Activated T-helper 2 cell treated with anti-CD3 and anti-CD28 coated beads, Interferon-gamma antibody, Interleukin-2, Interleukin-4, amounts not matched to agents 10 μg/mL and 5 μg/mL and 100 μg/mL, durations not matched to agents 14 hours and 24 hours and 36 hours (primary cell): ENCODE measurements at places on chromosomes 12 and 14. TPM values are rescaled to one million over a fixed set of nuclear protein-coding genes. Genes with fewer than 3 reads are reported as not detected.

DNA sequence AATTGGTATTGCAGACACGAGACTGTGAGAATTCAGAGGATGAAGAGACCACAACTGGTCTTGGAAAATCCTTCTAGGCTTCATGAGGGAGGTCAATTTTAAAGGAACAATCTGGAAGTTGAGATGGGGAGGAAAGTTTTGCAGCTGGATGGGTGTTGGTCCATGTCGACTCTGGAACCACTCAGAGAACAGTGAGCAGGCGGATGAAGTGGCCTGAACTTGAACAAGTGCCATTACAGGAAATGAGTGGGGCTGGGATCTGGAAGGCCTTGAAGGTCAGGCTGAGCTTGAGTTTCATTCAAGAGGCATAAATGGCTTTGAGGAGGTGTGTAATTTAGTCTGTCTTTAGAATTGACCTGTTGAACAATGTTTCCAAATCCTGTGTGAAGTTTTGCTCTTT, 140.9 kb downstream of the GALC start:
- H3K27ac ChIP-seq = no peak overlapping the region
- DNase-seq = no peak
- no peak overlapping the region for H3K4me3 ChIP-seq
- no peaks in the 10 kb centered on the region for H3K4me1 ChIP-seq
- no peaks in the 10 kb centered on the region for H3K36me3 ChIP-seq

GRCh38 chr14:102692334-102692733, 84.9 kb upstream of the TRAF3 start:
- no peak overlapping the region for H3K4me3 ChIP-seq
- H3K36me3 ChIP-seq = no peaks in the 10 kb centered on the region
- H3K4me1 ChIP-seq = peaks cover 23% of the 10 kb centered on the region
- H3K27me3 ChIP-seq = no peaks in the 10 kb centered on the region
- no peak overlapping the region for H3K27ac ChIP-seq
- no peak for DNase-seq

DNA sequence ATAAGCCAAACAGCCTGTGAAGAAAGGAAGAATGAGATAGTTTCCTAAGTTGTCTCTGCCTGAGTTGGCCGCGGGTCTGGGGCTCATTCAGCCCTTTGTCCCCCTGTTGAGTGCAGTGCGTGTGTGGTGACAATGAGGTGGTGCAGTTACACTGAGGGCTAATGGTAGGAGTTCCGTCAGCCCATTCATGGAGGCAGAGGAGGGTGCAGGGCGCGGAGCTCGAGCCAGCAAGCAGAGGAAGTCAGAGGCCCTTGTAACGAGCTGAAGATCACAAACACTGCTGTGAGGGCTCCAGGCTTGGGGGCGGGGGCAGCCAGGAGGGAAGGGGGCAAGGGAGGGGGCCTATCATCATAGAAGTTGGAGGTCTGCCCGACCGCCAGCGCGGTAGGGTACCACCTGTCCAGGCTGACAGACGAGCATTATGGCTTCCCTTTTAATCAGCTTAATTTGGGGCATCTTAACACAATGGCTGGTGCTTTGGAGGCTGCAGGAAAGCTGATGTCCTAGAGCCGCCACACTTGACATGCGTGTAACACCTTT, 20.5 kb downstream of the CCND2 start:
- DNase-seq = no peak
- no peaks in the 10 kb centered on the region for H3K27me3 ChIP-seq
- H3K36me3 ChIP-seq = peaks cover 95% of the 10 kb centered on the region
- peak overlapping the region; percentile 91 for H3K27ac ChIP-seq

- peaks cover 11% of the 10 kb centered on the region for H3K27me3 ChIP-seq
- H3K4me3 ChIP-seq = no peak overlapping the region
- H3K27ac ChIP-seq = no peak overlapping the region
- H3K4me1 ChIP-seq = no peaks in the 10 kb centered on the region
Observed at GRCh38 chr12:79681008-79681590, 9.7 kb downstream of the PAWR start.

GRCh38 chr14:87840906-87841305, 152.1 kb downstream of the GALC start:
- no peaks in the 10 kb centered on the region for H3K36me3 ChIP-seq
- DNase-seq = no peak
- no peak overlapping the region for H3K27ac ChIP-seq
- H3K27me3 ChIP-seq = no peaks in the 10 kb centered on the region
- H3K4me3 ChIP-seq = no peak overlapping the region

- no peak overlapping the region for H3K4me3 ChIP-seq
- no peaks in the 10 kb centered on the region for H3K36me3 ChIP-seq
- H3K27ac ChIP-seq = no peak overlapping the region
- DNase-seq = no peak
- no peaks in the 10 kb centered on the region for H3K4me1 ChIP-seq
- peaks cover 6% of the 10 kb centered on the region for H3K27me3 ChIP-seq
Observed at GRCh38 chr12:62158461-62159360, 101.5 kb upstream of the USP15 start.

- no peaks in the 10 kb centered on the region for H3K36me3 ChIP-seq
- no peaks in the 10 kb centered on the region for H3K4me1 ChIP-seq
- DNase-seq = no peak
- H3K27ac ChIP-seq = no peak overlapping the region
- peaks cover 23% of the 10 kb centered on the region for H3K27me3 ChIP-seq
Observed at GRCh38 chr12:52975204-52975603, 26.3 kb downstream of the KRT18 start.

SRRM4 gene
- total RNA-seq = not detected in 2 replicates

DNA sequence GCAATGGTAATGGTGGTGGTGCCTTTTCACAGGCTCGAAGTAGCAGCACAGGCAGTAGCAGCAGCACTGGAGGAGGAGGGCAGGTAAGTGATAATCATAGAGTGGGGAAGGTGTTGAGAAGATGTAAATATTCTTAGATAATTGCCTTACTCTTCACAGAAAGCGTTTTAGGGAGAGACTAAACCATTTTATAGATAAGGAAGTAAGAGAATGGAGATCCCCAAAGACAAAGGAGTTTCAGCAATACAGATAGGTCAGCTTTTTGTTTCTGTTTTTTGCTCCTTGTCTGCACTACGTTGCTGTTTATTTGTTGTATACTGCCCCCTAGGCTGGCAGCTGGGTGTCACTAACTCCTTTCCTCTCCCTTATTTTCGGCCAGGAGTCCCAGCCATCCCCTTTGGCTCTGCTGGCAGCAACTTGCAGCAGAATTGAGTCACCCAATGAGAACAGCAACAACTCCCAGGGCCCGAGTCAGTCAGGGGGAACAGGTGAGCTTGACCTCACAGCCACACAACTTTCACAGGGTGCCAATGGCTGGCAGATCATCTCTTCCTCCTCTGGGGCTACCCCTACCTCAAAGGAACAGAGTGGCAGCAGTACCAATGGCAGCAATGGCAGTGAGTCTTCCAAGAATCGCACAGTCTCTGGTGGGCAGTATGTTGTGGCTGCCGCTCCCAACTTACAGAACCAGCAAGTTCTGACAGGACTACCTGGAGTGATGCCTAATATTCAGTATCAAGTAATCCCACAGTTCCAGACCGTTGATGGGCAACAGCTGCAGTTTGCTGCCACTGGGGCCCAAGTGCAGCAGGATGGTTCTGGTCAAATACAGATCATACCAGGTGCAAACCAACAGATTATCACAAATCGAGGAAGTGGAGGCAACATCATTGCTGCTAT, 2.0 kb downstream of the SP1 start:
- no peaks in the 10 kb centered on the region for H3K27me3 ChIP-seq
- H3K27ac ChIP-seq = peak overlapping the region; percentile 91
- H3K4me1 ChIP-seq = peaks cover 44% of the 10 kb centered on the region
- peak; percentile 37 for DNase-seq
- peaks cover 40% of the 10 kb centered on the region for H3K36me3 ChIP-seq
- peak overlapping the region; percentile 87 for H3K4me3 ChIP-seq

DNA sequence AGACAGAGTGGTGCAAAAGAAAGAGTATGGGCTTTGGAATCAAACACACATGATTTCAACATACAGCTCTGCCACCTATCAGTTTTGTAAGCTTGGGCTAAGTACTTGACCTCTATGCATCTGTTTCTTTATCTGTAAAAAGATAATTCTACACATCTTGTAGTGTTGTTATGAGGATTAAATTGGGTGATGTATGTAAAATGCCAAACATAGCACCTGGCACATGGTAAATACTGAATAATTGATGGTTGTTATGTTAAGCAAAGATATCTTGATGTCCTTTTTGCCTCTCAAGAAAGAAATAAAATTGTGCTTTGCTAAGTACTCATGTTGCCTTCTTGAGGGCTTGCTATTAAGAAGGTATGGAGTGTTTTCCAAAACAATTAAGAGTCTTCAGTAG, 2.3 kb upstream of the CSRP2 start:
- H3K27me3 ChIP-seq = peaks cover 54% of the 10 kb centered on the region
- H3K27ac ChIP-seq = no peak overlapping the region
- peaks cover 3% of the 10 kb centered on the region for H3K4me1 ChIP-seq

GRCh38 chr14:31578266-31578665, 17.1 kb downstream of the NUBPL start:
- no peaks in the 10 kb centered on the region for H3K27me3 ChIP-seq
- no peak for DNase-seq
- no peak overlapping the region for H3K27ac ChIP-seq
- H3K4me3 ChIP-seq = no peak overlapping the region
- peaks cover 6% of the 10 kb centered on the region for H3K4me1 ChIP-seq

RNF212B gene
- not detected in 2 replicates for total RNA-seq

OAS3 gene
- 27.2 and 29.6 TPM in 2 replicates for total RNA-seq

- no peak overlapping the region for H3K4me3 ChIP-seq
- H3K27me3 ChIP-seq = no peaks in the 10 kb centered on the region
- no peak for DNase-seq
- no peaks in the 10 kb centered on the region for H3K4me1 ChIP-seq
Observed at GRCh38 chr12:56781726-56782125, 18.6 kb downstream of the HSD17B6 start.

GRIP1 gene
- not detected in 2 replicates for total RNA-seq

DNA sequence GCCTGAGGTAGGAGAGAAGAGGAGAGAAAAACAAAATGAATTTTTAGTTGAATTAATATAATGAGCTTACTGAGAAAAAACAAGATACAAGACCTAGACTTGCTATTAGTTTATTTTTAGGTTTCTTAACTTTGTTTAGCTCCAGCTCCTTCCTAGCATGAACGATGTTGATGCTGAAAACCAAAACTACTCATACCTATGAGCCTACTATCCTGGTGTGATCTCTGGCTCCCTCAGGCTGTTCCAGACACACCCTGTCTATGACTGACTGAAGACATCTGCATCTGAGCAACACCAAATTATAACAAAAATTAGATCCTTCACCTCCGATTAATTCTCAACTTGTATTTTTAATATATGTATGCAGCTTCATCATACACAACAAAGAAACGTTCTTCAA, 190.4 kb downstream of the SLC5A8 start:
- H3K4me1 ChIP-seq = no peaks in the 10 kb centered on the region
- no peak overlapping the region for H3K4me3 ChIP-seq
- H3K27me3 ChIP-seq = no peaks in the 10 kb centered on the region
- H3K27ac ChIP-seq = no peak overlapping the region
- H3K36me3 ChIP-seq = no peaks in the 10 kb centered on the region
- no peak for DNase-seq

DNA sequence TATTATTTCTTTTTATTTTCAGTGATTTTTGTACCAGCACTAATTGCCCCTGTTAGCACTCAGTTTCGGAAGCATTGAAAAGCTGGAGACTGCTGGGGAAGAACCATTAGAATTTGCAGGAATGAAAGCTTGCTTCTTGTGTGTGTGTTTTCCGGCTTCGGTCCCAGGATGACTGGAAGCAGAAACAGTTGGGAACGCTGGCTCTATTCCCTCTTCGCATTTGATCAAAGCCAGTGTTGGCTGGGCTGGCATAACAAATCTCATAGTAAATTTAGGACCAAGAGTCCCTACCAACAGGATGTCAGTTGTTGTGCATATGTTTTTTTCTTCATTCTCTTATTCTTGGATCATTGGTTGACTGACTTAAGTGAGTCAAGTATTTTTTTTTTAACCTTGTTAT, 53.6 kb upstream of the TRAF3 start:
- DNase-seq = no peak
- no peak overlapping the region for H3K4me3 ChIP-seq
- H3K27me3 ChIP-seq = no peaks in the 10 kb centered on the region
- H3K36me3 ChIP-seq = peaks cover 70% of the 10 kb centered on the region

- no peaks in the 10 kb centered on the region for H3K36me3 ChIP-seq
- H3K4me3 ChIP-seq = no peak overlapping the region
- DNase-seq = no peak
- H3K27ac ChIP-seq = no peak overlapping the region
Observed at GRCh38 chr12:62876938-62877548, 57.9 kb downstream of the PPM1H start.

TAS2R8 gene
- not detected in 2 replicates for total RNA-seq

CD163L1 gene
- not detected in 2 replicates for total RNA-seq

AVPR1A gene
- total RNA-seq = not detected in 2 replicates

HPD gene
- total RNA-seq = not detected in 2 replicates

- no peaks in the 10 kb centered on the region for H3K27me3 ChIP-seq
- no peaks in the 10 kb centered on the region for H3K36me3 ChIP-seq
- no peak for DNase-seq
Observed at GRCh38 chr12:117498256-117498655, 136.8 kb upstream of the NOS1 start.

GRCh38 chr12:3099146-3099545, 22.0 kb downstream of the TSPAN9 start:
- no peaks in the 10 kb centered on the region for H3K27me3 ChIP-seq
- no peaks in the 10 kb centered on the region for H3K36me3 ChIP-seq
- no peak overlapping the region for H3K4me3 ChIP-seq
- no peak for DNase-seq
- no peaks in the 10 kb centered on the region for H3K4me1 ChIP-seq

DNA sequence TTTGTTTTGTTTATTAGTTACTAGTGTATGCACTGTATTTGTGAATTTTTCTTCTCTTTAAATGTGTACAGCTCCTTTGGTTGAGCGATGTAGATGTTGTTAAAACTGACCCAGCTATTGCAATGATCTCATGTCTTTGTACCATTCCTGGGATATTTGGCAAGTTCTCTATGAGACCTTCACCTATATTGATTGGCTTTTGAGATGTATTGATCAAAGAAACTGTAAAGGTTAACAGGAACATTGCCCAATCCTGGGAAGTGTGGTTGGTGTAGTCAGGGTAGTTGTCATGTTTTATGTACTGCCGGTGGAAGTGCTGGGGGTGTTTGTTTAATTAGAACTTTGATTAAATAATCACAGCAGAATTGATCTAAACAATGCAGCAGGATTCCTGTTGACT, 43.1 kb downstream of the ACSS3 start:
- no peak overlapping the region for H3K4me3 ChIP-seq
- H3K4me1 ChIP-seq = no peaks in the 10 kb centered on the region
- DNase-seq = no peak
- no peaks in the 10 kb centered on the region for H3K27me3 ChIP-seq
- no peak overlapping the region for H3K27ac ChIP-seq
- no peaks in the 10 kb centered on the region for H3K36me3 ChIP-seq

- H3K27me3 ChIP-seq = no peaks in the 10 kb centered on the region
- DNase-seq = peak; percentile 31
- no peak overlapping the region for H3K4me3 ChIP-seq
- no peaks in the 10 kb centered on the region for H3K36me3 ChIP-seq
Observed at GRCh38 chr12:91109148-91109564, 2.1 kb downstream of the LUM start.

- no peaks in the 10 kb centered on the region for H3K27me3 ChIP-seq
- peak overlapping the region; percentile 86 for H3K4me3 ChIP-seq
- DNase-seq = no peak
- H3K36me3 ChIP-seq = peaks cover 24% of the 10 kb centered on the region
- H3K27ac ChIP-seq = peak overlapping the region; percentile 60
Observed at GRCh38 chr12:128823216-128823915, 392 bp downstream of the SLC15A4 start.
